ENCODE measurements at places on chromosomes 7 and 10.

DNA sequence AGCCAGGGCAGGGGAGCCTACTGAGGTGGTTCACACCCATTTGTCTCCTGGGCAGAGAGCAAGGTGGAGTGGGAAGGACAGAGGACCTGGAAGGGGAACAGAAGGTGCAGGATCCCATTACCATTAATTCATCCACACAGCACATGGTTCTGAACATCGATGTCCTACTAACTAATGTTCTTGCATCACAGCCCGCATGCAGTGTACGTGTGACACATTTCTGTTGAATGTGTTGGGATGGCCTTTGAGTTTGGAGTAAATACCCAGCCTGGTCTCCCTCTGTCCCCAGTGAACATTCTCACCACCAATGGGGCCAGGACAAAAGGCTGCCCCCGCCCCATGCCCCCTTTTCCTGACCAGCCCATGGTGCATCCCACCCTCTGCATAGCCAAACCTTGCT is 46.3 kb downstream of the FAM241B start:
- DNase-seq = no peak

DNA sequence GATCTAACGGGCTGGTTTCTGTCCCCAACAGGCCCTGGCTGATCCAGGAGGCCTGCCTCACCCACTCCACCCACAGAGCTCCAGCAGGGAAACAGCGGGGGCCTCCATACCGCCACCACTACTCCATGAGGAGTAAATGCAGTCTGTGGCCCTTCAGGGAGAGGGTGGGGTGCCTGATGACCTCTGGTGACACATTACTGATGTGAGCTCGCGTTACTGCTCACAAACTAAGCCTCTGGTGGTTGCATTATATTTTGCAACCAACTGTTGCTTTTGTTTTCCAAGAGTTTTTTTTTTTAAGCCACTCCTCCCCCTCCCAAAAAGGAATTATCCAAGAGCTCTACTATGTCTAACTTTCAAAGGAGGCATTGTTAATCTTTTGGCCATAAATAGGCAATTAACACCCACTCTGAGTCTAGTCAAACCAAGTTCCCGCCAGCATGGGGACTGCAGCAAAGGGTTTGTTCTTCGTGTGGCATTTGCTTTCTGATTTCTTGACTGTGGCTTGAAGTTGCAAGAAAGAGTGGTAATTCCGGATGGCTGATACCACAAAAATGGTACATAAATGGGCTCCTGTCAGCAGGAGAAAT is 72.6 kb downstream of the FAM53B start:
- DNase-seq = peak; percentile 75

DNA sequence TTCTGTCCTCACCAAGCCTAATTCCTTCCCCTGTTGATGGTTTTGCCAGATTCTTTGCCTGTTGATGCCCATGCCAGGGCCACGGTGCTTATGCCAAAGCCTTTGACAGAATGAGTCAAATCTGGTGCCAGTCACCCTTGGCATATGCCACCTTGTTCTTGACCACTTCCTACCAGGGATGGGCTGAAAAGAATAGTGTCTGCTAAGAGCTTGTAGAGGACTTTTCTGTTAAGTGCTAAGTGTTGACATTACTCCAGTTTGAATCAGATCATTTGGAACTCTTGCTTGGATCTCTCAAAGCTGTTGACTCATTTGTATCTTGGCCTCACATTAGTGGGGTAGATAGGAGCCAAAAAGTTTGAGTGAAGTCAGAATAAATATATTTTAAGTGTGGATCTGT is 661.2 kb downstream of the AUTS2 start:
- no peak for DNase-seq

GRCh38 chr7:132527467-132528410 is 48.5 kb downstream of the PLXNA4 start:
- DNase-seq = no peak

- DNase-seq = no peak
Measured at GRCh38 chr10:129530581-129530980, 63.5 kb downstream of the MGMT start.

- DNase-seq = no peak
Measured at GRCh38 chr10:76459016-76459730, 1027.7 kb downstream of the LRMDA start.

DNA sequence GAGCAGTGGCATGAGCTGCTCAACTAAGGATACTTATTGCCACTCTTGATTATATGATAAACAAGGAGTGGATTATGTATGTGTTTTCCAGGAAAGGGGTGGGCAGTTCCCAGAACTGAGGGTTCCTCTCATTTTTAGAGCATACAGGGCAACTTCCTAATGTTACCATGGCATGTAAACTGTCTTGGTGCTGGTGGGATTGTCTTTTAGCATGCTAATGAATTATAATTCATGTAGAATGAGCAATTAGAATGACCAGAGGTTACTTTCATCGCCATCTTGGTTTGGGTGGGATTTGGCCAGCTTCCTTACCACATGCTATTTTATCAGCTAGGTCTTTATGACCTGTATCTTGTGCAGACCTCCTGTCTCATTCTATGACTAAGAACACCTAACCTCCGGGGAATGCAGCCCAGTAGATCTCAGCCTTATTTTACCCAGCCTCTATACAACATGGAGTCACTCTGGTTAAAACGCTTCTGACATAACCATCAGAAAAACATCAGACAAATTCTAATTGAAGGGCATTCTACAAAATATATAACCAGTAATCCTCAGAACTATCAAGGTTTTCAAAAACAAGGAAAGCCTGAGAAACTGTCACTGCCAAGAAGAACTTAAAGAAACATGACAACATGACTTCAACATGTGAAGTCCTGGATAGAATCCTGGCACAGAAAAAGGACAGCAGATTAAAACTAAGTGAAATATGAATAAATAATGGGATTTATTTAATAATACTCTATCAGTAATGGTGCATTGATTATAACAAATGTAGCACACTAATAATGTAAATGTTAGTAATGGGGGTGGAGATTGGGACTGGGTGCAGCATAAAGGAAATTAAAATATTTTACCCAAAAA is 365.0 kb downstream of the SEMA3D start:
- no peak for DNase-seq

- no peak for DNase-seq
Measured at GRCh38 chr10:86317949-86318725, 48.5 kb downstream of the GRID1 start.

- DNase-seq = peak; percentile 20
Measured at GRCh38 chr7:21543528-21544302, 876 bp downstream of the DNAH11 start.

DNA sequence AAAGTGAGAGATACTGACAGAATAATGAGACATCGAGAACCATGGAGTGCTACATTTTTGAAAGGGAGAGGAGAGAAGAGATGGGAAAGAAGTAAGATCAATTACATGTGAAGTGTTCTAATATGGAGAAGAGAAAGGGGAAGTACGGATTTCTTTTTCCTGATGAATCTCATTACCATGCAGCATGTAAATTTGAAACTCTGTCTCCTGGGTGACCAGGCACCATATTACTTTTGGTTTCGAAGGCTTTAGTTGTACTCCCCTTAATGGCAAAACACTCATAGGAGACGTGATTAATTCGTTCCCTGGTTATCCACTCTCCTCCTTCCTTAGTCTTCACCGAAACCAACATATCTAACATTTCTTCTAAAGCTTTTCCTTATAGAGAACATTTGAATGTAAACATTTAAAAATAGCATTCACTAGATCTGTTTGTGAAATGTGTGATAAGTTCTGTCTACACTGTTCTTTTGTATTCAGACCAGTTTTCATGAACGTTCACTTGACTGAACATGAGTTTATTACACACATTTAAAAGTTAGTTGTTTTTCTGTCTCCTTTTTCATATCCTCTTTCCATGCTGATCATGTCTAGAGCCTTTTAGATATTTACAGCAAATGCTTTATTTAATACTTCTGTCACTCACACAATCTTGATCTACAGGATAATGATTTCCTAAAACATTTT is 80.2 kb upstream of the MSRB2 start:
- no peak for DNase-seq

GRCh38 chr10:14810969-14811953 is 26.6 kb downstream of the CDNF start:
- DNase-seq = peak; percentile 42

- no peak for DNase-seq
Measured at GRCh38 chr7:100974021-100974420, 4.7 kb downstream of the MUC12 start.

DNA sequence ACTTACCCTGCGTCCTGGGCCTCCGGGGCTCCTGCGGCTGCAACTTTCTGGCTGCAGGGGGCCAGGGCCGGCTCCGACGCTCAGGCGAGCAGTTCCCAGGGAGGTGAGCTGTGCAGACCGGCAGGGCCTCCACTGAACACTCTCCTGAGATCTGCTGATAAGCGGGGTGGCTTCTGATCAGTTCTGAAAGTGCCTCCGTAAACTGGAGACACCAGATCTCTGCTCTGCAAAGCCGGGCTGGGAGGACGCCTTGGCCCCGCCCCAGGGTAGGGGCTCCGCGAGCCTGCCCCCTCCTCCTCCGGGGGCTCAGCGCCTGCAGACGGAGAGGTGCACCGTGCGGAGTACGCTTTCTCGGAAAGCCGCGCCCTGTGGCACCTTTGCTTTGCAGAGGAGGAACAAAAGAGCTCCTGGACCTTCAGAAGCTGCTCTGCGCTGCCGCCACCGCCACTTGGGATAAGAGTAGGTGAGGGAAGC is 141.3 kb upstream of the VKORC1L1 start:
- no peak for DNase-seq

DNA sequence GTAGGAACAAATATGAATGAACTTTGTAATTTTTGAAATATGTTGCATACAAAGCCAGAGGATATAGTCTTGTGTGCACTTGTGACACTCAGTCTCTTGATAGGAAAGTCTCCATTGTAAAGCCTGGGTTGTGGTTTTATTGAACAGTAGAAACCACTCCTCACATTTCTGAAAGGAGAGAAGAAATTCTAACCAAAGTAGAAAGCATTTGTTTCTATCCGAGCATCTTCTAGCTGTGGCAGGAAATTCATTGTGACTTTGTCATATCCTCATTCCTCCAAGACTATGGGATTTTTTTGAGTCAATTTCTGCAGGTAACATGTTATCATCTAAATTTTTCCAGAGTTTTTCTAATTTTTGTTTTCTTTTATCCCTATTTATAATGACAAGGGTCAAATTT is 55.5 kb upstream of the NCF1 start:
- DNase-seq = no peak

DNA sequence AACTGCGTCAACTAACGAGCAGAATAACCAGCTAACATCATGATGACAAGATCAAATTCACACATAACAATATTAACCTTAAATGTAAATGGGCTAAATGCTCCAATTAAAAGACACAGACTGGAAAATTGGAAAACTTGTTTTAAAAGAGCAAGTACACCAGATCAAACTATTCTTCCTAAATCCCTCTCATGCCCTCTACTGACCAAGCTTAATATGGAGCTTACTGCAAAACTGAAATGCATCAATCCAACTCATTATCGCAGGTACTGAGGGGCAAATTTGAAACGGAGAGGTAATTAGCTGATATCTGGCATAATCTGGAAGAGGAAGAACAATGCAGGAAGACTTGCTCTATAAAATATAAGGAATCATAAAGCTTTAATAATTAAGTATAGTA is 1223.8 kb downstream of the NXPH1 start:
- DNase-seq = no peak

DNA sequence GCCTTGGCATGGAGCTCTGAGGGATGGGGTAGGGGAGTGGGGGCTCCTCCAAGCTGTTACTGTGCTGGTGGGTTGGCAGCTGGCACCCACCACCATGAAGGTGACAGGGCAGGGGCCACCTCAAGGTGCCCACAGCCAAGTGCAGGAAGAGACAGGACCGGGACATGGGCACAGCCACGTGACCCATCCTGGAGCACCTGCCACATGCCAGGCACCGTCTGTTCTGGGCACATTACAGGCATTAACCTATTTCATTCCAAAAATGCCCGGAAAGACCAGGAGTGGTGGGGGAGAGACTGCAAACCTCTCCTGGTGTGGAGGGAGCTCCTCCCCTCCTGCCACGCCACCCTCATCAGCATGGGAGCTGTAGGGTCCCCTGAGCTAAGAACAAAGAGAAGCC is 56.7 kb downstream of the CAMK2B start:
- no peak for DNase-seq

GRCh38 chr7:135231686-135232085 is 2.0 kb upstream of the STRA8 start:
- no peak for DNase-seq

DNA sequence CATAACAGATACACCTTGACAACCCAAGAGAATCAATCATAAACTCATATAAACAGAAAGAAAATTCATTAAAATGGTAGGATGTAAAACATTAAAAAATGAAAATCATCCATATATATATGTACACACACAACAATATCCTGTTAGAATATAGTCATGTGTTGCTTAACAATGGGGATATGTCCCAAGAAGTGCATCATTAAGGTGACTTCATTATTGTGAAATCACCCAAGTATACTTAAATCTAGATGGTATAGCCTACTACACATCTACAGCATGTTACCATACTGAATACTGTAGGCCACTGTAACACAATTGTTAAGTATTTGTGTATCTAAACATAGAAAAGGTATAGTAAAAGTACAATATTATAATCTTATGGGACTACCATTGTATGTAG is 115.8 kb upstream of the TMEM168 start:
- DNase-seq = peak; percentile 58

DNA sequence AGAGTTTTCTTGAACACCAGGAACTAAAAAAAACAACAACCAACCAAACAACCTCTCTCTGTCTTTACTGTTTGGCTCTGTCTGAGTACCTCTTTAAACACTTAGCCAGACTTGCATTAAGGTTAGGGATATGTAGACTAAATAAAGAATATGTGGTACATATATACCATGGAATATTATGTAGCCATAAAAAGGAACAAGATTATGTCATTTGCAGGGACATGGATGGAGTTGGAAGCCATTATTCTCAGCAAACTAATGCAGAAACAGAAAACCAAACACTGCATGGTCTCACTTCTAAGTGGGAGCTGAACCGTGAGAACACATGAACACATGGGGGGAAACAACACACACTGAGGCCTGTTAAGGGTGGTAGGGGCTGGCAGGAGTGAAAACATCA is 116.0 kb upstream of the ANTXRL start:
- DNase-seq = no peak

- DNase-seq = peak; percentile 35
Measured at GRCh38 chr10:124279882-124280281, 138.8 kb downstream of the OAT start.

DNA sequence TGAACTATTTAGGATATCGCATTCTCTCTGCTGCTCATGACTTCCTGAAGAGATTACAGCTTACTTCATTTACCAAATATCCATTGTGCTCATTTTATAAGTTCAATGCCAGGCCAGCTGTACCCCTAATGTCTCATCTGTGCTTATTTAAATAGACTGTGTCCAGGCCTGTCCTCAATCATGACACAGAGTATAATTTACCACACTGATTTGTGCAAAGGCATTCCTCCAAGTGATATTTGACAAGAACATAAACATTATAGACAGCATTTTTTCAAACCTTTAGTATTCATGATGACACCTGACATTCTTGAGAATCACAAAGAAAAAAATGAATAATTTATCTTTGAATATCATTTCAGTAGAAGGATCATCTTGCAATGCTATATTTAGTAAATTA is 260.1 kb upstream of the SEMA3D start:
- DNase-seq = no peak
